ENCODE measurements at places on chromosomes 1 and 21. TPM values are rescaled to one million over a fixed set of nuclear protein-coding genes. Genes with fewer than 3 reads are reported as not detected.

RIPPLY3 gene
- not detected for polyA plus RNA-seq

PTPN7 gene
- polyA plus RNA-seq, result 40.4 TPM

TLCD4 gene
- not detected for polyA plus RNA-seq

OR2AJ1 gene
- not detected for polyA plus RNA-seq

S100A7 gene
- not detected for polyA plus RNA-seq

GRCh38 chr1:12472798-12473551 is 145.0 kb downstream of the DHRS3 start:
- H3K27ac ChIP-seq, result peak overlapping the region; percentile 67
- no peaks in the 10 kb centered on the region for H3K36me3 ChIP-seq
- H3K4me1 ChIP-seq, result peaks cover 87% of the 10 kb centered on the region

- no peak for DNase-seq
- no peak overlapping the region for H3K4me3 ChIP-seq
- no peaks in the 10 kb centered on the region for H3K36me3 ChIP-seq
- no peak overlapping the region for H3K27ac ChIP-seq
- peaks cover 6% of the 10 kb centered on the region for H3K4me1 ChIP-seq
These were observed 2.2 kb upstream of the IRF6 start for GRCh38 chr1:209808059-209808581.

DNA sequence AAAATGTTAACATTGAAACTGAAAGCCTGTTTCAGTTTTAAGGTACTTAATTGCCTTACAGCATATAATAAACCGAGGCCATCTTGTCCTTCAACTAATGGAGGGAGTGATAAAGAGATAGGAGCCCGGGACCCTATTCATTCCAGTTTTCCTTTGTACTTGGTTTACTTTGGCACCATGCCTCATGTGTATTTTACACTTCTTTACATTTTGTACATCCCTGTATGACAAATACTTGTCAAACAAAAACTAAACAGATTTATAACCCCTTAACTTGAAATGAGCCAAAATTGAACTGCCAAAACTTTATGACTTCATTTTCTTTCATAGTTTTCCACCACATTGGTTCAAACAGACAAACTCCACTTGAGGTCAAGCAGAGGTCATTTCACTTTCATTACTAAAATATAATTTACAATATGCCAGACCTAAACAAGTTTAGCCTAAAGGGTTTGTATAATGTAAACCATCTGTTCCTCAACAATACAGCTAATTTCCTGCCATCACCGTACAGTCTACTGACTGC is 30.9 kb upstream of the UBE2U start:
- no peaks in the 10 kb centered on the region for H3K4me1 ChIP-seq
- no peak overlapping the region for H3K4me3 ChIP-seq
- H3K36me3 ChIP-seq, result no peaks in the 10 kb centered on the region
- H3K27me3 ChIP-seq, result no peaks in the 10 kb centered on the region

- H3K27ac ChIP-seq, result no peak overlapping the region
- H3K4me1 ChIP-seq, result peaks cover 6% of the 10 kb centered on the region
- peak overlapping the region; percentile 52 for H3K4me3 ChIP-seq
- no peaks in the 10 kb centered on the region for H3K36me3 ChIP-seq
- H3K27me3 ChIP-seq, result no peaks in the 10 kb centered on the region
These were observed 19.4 kb downstream of the AGRN start for GRCh38 chr1:1039145-1039910.

GRCh38 chr1:24898152-24898908 is 31.7 kb downstream of the RUNX3 start:
- peaks cover 24% of the 10 kb centered on the region for H3K4me1 ChIP-seq
- DNase-seq, result peak; percentile 24
- H3K27ac ChIP-seq, result no peak overlapping the region
- peaks cover 20% of the 10 kb centered on the region for H3K36me3 ChIP-seq

- no peak overlapping the region for H3K27ac ChIP-seq
- H3K4me1 ChIP-seq, result no peaks in the 10 kb centered on the region
- no peaks in the 10 kb centered on the region for H3K27me3 ChIP-seq
- DNase-seq, result no peak
These were observed 166.6 kb downstream of the DSCAM start for GRCh38 chr21:40680311-40680710.

DNA sequence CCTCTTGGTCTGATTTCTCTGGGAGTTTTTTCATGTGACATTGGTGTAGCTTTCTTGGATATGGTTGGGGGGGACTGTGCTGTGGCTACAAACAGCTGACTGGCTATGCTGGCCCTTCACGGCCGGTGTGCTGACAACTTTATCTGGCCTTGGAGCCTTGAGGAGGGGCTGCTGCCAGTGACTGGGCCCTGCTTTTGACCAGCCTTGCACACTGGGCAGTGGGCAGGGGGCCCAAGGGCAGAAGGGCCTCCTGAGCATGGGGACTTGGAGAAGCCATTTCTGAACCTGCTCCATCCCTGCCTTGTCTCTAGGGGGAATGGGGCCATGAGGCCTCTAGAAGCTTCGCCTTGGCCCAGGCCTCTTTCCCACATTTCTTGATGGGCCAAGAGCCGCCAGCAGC is 139.6 kb downstream of the CAMTA1 start:
- no peaks in the 10 kb centered on the region for H3K27me3 ChIP-seq
- no peak for DNase-seq
- H3K27ac ChIP-seq, result no peak overlapping the region
- H3K36me3 ChIP-seq, result no peaks in the 10 kb centered on the region

DNA sequence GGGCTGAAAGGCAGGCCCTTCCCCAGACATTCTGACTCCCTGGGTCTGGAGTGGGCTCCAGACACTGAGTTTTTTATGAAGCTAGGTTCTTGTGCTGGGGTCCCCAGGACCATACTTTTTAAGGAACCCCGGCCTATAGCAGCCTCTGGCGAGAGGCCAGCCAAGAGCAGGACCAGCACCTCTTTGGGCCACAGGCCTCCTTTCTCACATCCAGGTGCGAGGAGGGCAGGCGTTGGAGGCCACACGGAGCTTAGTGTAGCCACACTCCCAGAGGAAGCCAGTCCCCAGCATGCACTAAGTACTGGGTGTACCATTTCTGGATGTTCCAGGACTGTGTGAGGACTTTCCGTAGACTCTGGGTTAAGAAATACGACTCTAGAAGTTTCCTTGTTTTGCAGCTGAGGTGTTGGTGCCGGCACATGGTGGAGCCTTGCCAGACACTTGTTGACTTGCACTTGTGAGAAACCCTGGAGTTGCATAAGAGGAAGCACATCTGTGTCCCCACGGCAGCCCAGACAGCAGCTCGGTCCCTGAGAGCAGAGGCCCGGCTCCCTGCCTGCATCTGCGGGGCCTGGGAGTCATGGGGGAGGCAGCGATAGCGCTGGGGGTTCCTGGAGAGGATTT is 122.2 kb upstream of the VAMP3 start:
- H3K27ac ChIP-seq, result no peak overlapping the region
- H3K4me3 ChIP-seq, result no peak overlapping the region
- DNase-seq, result no peak
- no peaks in the 10 kb centered on the region for H3K4me1 ChIP-seq
- no peaks in the 10 kb centered on the region for H3K36me3 ChIP-seq

GRCh38 chr21:32777269-32777668 is 5.7 kb upstream of the PAXBP1 start:
- H3K4me1 ChIP-seq, result no peaks in the 10 kb centered on the region
- no peak for DNase-seq
- no peaks in the 10 kb centered on the region for H3K27me3 ChIP-seq
- no peak overlapping the region for H3K27ac ChIP-seq
- H3K36me3 ChIP-seq, result no peaks in the 10 kb centered on the region

DNA sequence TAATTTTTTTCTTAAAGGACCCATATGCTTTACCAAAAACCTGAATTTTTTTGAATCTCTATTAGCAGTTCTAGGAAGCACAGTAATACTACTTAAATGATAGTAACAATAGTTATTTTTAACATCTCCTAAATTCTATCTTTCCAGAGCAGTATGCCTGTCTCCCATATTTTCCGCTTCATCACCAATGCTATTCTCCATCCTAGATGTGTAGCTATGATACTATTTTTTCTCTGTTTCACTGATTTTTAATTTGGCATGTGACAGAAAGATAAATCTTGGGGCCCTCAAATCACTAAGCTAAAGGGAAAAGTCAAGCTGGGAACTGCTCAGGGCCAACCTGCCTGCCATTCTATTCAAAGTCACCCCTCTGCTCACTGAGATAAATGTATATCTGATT is 102.3 kb upstream of the HMCN1 start:
- no peak overlapping the region for H3K4me3 ChIP-seq
- H3K27ac ChIP-seq, result no peak overlapping the region
- no peaks in the 10 kb centered on the region for H3K27me3 ChIP-seq
- no peaks in the 10 kb centered on the region for H3K4me1 ChIP-seq
- no peak for DNase-seq

GRCh38 chr1:54054438-54054749 is 986 bp downstream of the TCEANC2 start:
- H3K27me3 ChIP-seq, result no peaks in the 10 kb centered on the region
- no peak for DNase-seq
- H3K36me3 ChIP-seq, result no peaks in the 10 kb centered on the region
- H3K27ac ChIP-seq, result peak overlapping the region; percentile 92

DNA sequence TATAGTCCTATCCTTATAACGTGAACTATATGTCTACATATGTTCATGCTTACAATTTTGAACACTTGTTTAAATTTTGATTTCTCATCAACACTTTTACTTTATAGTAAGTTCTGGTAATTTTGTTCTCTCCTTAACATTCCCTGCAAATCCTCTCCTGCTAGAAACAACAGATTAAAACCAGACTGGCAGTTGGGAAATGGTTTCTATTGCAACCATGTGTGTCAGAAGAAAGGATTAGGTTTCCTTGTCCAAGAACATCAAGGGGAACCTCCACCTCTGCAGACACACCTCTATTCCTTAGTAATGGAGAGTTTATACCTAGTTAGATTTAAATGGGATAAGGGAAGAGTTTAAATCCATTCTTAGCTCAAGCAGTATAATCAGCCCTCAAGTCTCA is 3.3 kb upstream of the WARS2 start:
- DNase-seq, result no peak
- no peaks in the 10 kb centered on the region for H3K27me3 ChIP-seq
- H3K27ac ChIP-seq, result no peak overlapping the region
- H3K4me3 ChIP-seq, result no peak overlapping the region

DNA sequence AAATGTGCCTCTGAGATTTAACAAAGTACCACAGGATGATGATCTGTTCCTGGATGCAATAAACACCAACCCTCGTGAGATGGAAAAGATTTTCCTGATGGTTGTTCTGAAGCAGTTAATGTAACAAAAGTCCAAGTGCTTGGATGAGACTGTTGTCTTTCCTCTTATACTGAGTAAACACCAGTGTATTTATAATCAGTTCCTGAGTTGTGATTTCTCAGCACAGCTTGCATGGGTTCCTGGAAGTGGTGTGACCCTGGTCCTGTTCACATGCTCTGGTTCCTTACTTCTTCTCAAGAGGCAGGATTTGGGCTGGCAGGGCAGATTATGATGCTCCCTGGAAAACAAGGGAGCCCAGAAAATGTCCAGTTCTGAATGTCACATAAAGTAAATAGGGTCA is 208.2 kb upstream of the USP24 start:
- no peak overlapping the region for H3K4me3 ChIP-seq
- no peaks in the 10 kb centered on the region for H3K36me3 ChIP-seq
- no peak overlapping the region for H3K27ac ChIP-seq

DNA sequence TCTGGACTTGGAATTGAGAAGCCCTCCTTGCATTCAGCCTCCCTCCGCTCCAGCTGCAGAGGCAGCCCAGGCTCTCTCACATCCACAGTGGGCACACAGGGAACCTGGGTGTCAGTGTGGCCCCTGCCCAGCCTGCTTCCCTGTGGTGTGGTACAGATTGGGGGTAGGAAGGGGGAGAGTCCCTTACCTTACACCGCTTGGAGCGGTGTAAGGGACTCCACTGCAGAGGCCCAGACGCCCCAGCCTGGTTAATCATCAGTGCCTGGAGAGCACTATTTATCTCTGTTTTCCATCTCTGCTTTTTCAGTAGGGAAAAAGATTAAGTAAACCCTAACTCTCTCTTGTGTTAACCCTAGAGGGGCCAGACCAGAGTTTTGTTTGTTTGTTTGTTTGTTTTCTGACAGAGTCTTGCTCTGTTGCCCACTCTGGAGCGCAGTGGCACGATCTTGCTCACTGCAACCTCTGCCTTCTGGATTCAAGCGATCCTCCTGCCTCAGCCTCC is 803 bp upstream of the RHBG start:
- H3K36me3 ChIP-seq, result no peaks in the 10 kb centered on the region
- peaks cover 3% of the 10 kb centered on the region for H3K27me3 ChIP-seq
- no peak for DNase-seq
- H3K4me1 ChIP-seq, result no peaks in the 10 kb centered on the region

DNA sequence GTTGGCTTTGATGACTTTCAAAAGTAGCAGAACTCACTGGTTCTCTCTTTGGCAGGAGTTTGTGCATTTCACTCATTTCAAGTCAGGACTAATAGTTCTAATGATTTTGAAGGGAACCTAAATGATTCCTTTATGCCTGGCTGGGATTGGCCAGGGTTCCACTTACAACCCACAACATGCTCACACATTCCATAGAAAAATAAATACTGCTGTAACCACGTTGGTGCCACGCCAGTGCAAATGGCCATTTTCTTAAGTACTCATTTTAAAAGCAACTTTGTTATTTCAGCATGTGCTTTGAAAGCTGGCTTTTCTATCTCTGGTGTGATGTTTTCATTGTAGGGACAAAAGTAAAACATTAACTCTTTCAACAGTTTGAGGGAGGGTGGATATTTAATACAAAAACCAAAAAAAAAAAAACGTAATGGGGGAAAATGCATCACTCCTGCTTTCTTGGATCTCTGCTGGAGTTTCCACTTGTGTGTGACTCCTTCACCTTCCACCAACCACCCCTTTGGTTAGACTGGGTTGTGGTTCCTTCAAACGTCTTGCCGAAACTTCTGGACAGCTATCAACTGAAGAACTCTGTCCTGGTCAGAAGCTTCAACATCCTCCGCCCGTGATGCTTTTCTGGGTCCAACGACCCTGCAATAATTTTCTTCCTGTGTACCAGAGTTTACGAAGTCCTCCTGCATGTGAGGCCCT is 300.4 kb upstream of the RUNX1 start:
- no peak overlapping the region for H3K27ac ChIP-seq
- no peaks in the 10 kb centered on the region for H3K27me3 ChIP-seq
- H3K4me3 ChIP-seq, result no peak overlapping the region
- no peak for DNase-seq
- H3K36me3 ChIP-seq, result no peaks in the 10 kb centered on the region

Measured in naive thymus-derived CD4-positive, alpha-beta T cell (primary cell).